Activated CD8-positive, alpha-beta memory T cell treated with anti-CD3 and anti-CD28 coated beads for 4 hours (primary cell): ENCODE measurements at places on chromosomes 5 and 9.

DNA sequence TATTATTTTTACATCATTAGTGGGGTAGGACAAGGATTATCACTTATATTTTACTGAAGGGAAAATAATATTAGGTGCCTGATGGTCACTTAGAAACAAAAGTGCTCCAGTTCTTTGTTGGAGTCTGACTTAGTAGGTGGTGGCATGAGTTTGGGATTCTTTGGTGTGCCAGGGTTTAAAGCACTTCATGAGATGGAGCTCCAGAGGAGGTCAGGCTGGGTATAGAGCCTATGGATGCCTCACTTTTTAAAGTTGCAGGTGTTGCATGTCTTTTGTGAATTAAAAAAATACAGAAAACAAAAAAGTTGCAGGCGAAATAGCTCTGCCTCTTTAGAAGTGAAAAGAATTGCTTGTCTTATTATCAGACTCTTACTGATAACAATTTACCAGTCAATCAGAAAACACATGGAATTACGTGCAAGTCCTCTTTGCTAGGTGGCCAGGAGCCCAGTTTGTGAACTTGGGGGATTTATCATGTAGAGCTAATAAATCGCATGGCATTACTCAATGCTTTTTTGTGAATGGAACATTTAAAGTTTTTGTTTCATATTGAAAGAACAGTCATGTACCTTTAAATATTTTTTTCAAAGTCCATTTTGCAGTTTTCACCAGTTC is 1.6 kb downstream of the ITK start:
- DNase-seq: no peak

DNA sequence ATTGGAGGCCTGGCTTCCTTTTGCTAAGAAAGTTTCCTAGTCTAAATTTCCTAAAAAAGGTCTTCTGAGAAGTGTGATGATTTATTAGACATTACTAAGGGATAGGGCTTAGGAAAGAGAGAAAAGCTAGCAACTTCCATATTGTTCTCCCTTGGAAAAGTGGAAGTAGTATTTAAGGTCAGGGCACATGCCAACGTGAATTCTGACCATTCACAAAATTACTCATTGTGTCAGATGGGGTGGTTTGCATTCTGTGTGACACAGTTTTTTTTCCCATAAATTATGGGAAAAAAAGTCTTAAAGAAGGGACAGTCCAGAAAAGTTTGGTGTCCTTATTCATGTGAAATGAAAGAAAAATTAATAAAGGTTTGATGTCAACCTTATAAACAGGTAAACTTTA is 110.0 kb upstream of the ARRDC3 start:
- no peak for DNase-seq

- no peak for DNase-seq
Observed at GRCh38 chr9:3246241-3246640, 279.6 kb downstream of the RFX3 start.

- DNase-seq: no peak
Observed at GRCh38 chr9:23855873-23856604, 30.0 kb upstream of the ELAVL2 start.

DNA sequence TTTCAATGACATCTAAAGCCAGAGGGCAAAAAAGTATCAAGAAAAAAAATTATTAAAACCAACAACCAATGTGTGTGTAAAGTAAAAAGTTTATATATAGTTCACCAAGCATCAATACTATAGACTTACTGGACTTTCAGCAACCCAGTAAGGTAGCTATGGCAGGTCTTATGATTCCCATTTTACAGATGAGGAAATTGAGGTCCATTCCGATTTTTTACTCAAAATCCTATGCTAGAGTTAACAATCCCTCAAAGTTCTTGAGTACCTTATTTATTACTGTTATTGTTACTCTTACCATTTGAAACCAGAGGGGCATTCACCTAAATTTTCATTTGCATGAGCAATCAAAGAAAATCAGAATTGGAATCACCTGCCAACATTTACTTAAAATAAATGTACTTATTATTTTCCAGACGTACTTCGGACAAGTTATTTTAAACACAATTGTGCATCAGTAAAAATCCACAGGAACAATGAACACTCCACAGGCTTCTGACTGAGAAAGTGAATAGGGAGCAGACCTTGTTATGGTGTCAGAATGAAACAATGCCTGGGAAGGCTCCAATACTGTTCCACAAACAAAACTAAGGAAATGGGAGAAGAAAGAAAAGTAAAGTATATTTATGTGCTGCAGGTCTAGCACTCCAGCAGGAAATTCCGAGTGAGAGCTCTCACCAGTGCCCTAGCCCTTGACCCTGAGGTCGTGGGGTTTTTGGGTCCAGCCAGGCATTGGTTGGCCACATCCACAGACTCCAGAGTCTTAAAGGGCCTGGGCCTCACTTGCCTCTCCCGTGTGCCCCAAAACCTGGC is 229.9 kb downstream of the PIK3R1 start:
- no peak for DNase-seq

- DNase-seq: no peak
Observed at GRCh38 chr5:134525683-134526482, 413 bp downstream of the JADE2 start.

- no peak for DNase-seq
Observed at GRCh38 chr9:133322701-133323100, 13.3 kb downstream of the SURF6 start.

DNA sequence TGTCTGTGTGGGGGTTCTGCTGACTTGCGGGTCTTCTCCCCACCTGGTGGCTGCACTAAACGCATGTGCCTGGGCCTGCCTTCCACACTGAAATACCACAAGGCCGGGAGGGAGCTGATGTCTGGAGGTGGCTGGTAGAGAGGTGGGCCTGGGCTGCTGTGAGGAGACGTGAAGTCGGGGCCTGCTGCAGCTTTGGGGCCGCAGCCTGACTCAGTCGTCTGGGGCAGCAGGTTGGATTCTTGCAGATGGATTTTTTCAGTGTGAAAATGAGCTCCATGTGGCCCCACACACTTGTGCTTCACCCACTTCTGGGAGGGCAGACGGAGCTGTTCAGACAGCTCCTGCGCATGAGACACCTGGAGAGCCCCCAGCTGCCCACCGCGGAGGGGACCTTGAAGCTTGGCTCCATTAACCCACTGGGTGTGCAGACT is 29.3 kb downstream of the COL5A1 start:
- no peak for DNase-seq

DNA sequence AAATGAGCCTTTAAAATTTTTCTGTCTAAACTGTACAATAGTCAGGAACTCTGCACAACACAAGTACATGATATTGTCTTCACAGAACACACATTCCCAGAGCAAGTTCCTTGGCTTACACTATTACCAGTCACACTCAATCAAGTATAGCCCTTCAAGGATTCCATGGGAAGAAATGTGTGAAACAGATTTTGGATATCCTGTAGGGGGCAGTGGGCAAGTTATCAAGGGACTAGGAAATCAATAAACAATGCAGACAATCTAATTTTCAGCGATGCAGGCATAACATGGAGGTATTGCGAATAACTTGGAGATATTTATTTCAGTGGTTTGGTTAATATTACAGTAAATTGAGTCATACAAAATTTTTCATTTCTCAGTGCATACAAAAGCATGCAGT is 1171.5 kb upstream of the NUDT12 start:
- DNase-seq: no peak

DNA sequence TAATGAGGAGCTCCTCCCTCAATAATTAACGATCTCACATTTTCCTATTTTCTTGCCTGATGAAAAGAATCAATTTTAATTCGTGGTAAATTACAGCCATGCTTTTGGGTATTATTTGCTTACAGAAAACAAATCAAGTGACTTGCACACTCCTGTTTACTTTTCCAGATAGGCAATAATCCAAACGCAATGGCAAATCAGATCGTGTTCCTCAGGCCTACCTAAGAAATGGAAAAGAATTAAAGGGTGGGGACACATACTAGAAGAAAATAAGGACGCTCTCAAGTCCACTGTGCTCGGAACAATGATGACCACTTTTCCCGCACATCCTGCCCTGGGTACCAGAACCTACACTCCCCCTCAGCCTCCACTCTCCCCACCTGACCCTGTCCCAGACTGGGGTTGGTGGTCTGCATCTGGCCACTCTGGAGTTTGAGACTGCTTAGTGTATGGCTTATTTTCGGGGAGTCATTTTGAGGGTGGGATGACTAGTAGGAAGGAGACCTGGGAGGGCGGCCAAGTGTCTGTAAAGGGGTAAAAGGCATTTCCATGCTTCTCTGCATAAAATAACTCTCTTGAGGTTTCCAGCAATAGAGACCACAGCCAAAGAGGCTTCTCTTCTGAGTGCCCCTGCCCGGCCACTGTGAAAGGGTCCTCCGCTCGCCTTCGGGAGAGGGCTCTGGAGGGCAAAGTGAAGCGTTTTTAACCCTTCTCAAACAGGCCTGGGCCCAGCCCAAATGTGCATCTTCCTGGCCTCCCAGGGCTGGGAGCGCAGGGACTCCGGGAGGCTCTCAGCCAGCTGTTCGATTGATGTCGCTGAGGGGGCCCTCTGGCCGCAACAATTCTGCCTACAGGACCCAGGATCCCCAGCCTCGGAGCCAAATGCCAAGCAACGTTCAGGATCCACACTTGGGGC is 4.5 kb upstream of the OTP start:
- no peak for DNase-seq

GRCh38 chr5:90022711-90023053 is 386.9 kb downstream of the CETN3 start:
- no peak for DNase-seq

DNA sequence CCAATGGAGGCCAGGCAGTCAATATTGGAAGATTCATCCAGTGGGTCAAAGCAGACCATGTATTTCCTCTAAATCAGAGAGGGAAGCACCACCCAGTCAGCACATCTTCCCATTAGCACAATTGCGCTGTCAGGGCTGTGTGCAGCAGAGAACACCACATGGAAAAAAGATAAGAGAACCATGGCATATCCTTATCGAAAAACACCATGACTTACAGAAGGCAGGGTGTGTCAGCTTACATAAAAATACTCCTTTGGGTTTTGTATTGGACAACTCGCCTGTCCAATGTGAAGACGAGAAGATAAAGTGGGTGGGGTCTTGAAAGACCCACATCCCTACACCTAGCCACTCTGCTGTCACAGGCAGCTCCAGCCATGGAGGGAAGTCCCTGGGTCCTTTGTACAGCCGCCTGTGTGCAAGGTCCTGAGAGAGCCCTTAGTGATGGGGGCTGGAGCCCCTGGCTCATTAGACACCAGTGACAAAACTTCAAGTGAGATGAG is 71.9 kb upstream of the SPATA31E1 start:
- DNase-seq: no peak

DNA sequence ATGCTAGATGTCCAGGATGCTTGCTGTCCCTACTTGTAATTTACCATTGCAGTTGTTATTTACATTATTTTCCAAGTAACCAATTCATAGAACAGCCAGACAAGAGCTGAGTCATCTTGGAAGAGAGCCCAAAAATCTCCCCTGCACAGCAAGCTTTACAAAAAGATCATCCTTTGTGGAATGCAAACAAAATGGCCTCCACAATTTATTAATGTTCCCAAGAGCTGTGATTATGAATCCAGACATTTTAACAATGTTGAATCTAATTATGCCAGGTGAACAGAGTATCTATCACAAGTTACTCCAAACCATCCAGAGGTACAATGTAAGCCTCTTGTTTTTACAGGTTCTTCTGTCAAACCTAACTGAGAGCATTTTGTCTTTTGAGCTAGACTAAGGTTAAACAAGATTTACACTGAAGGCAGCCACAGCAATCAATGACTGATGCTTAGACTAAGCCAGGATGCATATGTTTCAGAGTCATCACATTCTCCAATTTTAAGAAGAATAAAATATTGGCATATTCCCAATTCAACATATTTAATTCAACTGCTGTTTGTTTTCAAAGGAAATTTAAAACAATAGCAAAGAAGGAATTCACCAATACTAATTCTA is 95.3 kb upstream of the SLC12A2 start:
- no peak for DNase-seq

- no peak for DNase-seq
Observed at GRCh38 chr9:114908104-114908622, 22.2 kb downstream of the TNFSF8 start.

GRCh38 chr5:146055432-146055831 is 49.9 kb downstream of the PLAC8L1 start:
- no peak for DNase-seq

DNA sequence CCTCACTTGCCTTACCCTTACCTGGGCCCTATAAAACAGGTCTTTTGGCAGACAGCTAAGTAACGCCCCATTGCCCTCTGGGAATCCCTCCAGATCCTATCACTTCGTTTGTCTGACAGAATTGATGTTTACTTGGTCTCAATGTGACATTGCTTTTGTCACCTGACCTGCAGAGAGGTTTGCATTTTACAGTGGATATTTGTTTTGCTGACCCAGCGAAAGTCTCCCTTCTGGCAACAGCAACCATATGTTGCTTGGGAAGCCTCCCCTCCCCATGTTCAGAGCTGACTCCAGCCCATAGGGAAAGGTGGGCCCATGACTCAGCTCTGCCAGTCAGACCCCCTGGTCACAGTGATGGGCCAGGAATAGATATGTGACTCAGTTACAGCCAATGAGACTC is 54.0 kb upstream of the LARP1 start:
- no peak for DNase-seq

DNA sequence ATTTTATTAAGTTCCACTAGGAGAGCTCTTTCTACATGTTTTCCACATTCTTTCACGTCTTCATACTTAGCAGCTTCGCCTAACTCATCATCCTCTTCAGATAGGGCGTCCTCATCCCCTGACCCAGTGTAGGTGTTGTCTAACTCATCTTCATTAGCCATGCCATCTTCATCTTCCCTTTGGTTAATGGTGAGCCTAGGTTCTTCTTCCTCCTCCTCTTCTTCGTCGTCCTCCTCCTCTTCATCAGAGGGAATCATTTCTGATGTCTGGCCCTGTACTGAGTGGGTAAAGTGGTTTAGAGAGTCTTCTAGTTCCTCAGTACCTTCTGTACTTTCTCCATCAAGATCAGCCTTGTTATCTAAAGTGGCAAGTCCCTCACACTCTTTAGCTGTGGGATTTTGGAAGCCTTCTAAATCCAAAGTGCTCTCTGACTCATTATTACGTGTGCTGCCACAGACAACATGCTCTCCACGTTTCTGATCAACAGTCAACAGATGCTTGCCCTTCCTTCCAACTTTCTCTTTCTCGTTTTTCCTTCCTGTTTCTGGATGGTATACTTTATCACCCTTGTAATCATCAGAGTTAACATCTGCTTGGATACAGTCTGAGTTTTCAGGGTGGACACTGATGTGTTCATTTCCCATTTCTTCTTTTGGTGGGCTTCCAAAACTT is 31.1 kb downstream of the TUT7 start:
- no peak for DNase-seq

- DNase-seq: no peak
Observed at GRCh38 chr9:107898761-107899160, 409.2 kb upstream of the KLF4 start.

DNA sequence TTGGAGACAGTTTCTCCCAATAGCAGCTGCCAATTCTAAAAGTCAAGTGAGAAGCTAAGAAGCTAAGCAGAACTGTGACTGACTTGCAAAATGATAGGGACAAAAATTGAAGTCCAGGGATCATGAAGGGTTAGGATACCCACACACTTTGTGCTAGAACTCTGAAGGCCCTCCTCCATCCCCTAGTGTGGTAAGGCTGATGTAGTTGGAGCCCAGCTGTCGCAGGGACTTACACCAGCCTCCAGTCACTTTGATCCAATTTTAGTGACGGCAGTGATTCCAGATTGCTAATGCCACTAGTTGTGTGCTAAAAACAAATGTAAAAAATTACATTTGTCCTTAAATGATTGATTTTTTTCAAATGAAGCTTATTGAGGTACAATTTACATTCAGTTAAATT is 742.7 kb upstream of the ZNF608 start:
- no peak for DNase-seq
